Kidney epithelial cell (primary cell): ENCODE measurements at places on chromosomes 2 and 18.

- no peak for DNase-seq
These were observed 38.3 kb downstream of the NXPH2 start for GRCh38 chr2:138741851-138742250.

DNA sequence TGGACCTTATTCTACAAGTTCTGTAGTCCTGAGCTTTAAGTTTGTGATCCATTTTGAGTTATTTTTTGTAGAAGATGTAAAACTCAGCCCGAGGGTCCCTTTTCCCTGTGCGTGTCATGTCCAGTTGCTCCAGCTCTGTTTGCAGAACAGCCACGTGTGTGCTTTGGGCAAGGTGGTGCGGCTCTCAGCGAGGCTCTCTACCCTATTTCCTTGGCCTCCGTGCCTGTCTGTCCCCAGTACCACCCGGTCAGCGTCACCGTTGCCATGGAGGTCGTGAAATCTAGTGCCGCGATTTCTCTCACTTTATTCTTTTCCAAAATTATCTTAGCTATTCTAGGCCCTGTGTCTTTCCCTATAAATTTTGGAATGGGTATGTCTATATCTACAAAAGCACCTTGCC, 141.0 kb upstream of the CTDP1 start:
- no peak for DNase-seq

- no peak for DNase-seq
These were observed 1.6 kb upstream of the LPIN1 start for GRCh38 chr2:11744631-11745394.

DNA sequence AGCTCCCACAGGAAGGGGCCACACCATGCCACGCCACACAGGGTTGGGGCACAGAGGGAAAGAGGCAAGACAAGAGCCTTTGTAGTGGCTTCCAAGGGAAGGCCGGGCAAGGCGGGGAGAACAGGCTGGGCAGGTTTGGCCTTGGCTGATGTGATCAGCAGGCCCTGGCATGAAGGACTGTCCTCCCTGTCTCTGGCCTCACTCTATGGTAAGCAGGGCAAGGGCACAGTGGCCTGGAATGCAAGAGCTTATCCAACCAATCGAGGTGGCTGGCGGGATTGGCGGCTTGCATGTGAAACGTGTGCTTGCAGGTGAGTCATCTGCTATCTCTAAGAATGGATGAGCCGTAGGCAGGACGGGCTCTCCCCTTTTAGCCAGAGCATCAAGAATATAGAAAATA, 6.4 kb upstream of the ATP9B start:
- no peak for DNase-seq

- no peak for DNase-seq
These were observed 54.3 kb upstream of the RBM44 start for GRCh38 chr2:237744270-237744612.

DNA sequence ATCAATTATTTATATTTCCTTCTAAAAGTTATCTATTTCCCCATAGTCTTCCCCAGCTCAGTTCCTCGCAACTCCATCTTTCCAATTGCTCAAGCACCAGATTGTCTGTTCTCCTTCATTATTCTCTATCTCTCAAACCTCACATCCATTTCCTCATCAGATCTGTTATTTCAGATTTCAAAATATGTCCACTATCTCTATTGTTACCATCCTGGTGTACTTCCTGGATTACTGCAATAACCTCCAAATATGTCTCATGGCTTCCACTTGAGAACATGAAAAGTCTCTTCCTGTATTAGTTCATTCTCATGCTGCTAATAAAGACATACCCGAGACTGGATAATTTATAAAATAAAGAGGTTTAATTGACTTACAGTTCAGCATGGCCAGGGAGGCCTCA, 641.7 kb upstream of the ZEB2 start:
- DNase-seq = no peak

- peak; percentile 91 for DNase-seq
These were observed 184.1 kb upstream of the ARL4C start for GRCh38 chr2:234680688-234681619.

DNA sequence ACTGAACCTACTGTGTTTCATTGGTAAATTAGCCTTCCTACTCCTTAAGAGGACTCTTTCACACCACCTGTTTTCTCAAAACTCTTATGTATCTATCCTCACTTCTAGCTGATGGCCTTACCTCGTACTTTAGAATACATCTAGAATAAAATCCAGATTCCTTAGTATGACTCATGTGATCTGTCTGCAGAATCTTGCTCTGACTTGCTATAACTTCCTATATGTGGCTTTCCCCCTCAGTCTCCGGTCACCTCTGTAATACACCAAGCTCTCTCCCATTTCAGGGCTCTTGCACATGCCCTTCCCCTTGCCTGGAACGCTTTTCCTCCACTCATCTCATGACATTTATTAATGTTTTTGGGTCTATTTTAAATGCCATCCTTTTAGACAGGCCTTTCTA, 95.6 kb upstream of the LHCGR start:
- no peak for DNase-seq

DNA sequence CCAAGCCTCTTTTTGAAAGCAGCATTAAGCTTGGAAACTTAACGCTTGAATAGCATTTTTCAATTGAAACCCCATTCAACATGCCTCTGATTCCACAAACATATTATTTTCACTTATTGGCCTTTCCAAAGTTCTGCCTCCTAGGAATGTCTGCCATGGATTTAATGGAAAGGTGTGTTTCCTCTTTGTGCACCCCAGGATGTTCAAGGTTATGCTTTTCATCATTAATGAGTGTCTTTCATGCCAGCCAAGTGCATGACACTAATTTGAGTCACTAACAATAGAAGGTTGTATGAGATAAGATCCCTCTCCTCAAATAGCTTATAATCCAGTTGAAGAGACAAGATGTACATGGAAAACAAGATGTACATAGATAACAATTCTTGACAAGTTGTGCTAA, 84.7 kb downstream of the ALPK2 start:
- DNase-seq = no peak

DNA sequence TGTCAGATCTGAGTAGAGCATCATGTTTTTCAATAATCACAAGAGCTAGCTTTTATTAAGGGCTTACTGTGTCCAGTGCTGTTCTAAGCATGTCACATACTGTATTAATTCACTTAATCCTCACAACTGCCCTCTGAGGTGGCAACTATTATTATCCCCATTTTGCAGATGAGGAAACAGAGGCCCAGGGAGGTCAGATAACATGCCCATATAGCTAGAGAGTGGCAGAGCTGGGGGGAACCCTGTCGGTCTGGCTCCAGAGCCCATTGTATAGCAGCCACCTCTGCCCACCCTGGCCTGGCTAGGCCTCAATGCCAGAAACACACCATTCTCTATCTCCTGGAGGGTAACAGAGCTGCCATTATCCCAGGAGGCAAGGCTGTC, 113.2 kb downstream of the B3GNT2 start:
- no peak for DNase-seq

DNA sequence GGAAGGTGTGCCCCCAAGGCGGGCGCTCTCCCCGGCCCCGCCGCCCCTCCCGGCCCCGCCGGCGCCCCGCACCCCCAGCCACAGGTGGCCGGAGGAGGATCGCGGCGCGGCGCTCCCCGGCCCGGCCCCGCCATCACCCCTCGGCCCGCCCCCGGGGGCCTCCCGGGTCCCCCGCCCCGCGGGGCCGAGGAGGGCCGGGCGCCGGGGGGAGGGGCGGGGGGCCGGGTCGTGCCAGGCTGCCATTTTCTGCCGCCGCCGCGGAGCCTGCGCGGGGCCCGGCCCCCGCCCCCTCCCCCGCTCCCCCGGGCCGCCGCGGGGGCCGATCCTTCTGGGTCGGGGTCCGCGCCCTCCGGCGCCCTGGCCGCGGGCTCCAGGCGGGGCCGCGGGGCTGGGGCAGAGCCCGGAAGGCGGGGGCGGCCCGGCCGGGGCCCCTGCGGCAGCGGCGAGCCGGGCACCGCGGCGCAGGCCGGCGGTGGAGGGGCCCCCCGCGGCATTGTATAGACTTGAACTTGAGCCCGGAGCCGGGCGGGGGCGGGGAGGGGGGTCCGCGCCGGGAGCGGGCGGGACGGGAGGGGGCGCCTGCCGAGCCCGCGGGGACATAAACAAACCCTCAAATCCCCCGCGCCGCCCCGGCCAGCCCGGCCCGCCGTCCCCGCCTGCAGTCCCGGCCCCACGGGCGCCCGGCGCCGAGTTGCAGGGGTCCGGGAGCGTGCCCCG, 556 bp downstream of the DNMT3A start:
- no peak for DNase-seq

- DNase-seq = no peak
These were observed 148.5 kb downstream of the ZFP36L2 start for GRCh38 chr2:43077876-43078275.

GRCh38 chr2:220469201-220469600, 841.8 kb downstream of the SLC4A3 start:
- DNase-seq = no peak

GRCh38 chr2:63189026-63189425, 138.4 kb downstream of the OTX1 start:
- no peak for DNase-seq

- DNase-seq = no peak
These were observed 29.9 kb downstream of the DAPL1 start for GRCh38 chr2:158825021-158825420.

DNA sequence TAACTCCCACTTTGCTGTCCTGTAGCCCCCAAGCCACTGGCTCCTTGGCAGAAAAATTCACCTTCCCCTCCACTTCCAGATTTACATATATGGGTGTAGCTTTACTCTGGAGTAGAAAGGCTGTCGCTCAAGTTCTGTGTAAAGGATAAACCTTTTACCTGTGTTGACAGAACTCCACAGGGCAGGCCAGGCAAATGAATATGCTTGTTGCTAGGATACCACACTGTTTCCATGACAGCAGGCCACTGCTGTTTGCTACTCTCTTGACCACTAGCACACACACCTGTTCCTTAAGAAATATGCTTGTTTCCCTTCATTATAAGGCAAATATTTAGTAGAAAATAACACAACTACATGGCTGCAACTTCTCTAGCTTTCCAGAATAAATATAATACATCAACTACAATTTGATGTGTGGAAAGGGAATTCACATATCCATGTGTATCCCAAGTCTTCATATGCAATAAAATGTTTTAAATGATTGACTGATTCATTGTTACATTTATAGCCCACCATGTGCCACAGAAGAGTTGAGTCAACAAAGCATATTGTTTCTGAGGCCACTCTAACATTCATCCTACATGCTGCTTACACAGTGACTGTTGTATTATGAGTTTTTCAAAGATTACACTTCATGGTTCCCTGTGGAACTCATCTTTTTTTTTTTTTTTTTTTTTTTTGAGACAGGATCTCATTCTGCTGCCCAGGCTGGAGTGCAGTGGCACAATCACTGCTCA, 56.2 kb upstream of the ROCK1 start:
- no peak for DNase-seq

GRCh38 chr2:161631855-161632391, 7.7 kb downstream of the SLC4A10 start:
- no peak for DNase-seq

GRCh38 chr2:15365411-15365810, 195.7 kb downstream of the NBAS start:
- no peak for DNase-seq

DNA sequence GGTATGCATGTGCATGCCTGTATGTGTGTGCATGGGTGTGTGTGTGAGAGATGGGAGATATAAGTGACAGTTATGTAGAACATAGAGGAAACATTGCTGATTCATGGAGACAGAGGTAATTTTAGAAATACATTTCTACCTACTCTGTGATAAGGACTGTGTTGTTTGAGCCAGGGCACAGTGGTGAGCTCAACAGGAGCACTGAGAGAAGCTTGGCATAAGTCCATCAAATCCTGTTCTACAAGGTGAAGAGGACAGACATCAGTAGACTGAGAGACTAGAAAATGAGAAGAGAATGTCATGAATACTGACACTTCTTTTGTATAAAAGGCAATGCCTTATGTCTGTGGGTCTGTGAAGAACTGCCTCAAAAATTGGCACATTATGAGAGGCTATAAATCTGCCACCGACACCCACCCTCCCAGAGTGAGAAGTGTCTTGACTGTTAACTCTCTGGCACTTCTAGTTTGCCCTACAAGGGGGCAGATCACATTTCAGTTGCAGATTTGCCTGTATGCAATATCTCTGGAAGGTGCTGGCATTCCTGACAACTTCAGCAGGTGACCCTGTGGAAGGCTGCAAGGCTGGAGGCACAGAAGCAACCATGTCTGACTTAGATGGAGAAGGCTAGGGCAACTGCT, 962.3 kb upstream of the NRXN1 start:
- DNase-seq = no peak

GRCh38 chr2:187165936-187166610, 282.0 kb downstream of the CALCRL start:
- DNase-seq = no peak

DNA sequence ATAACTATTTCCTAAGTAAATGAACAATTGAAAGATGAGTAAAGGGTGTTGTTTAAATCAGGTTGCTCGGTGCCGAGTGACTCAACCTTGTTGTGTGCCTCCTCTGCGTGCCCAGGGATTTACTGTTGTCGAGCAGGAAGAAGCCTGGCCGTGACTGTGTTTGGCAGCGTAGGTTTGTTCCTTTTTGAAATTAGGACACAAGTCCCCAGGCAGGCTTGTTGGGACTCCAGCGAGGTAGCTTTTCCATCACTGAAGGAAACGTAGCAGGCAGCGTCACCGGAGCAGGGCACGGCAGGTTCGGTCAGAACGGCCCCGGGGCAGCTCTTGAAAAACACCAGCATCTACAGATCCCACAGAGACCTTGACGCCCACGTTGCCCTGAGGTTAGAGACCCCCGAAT, 48.6 kb downstream of the TMEM18 start:
- no peak for DNase-seq

DNA sequence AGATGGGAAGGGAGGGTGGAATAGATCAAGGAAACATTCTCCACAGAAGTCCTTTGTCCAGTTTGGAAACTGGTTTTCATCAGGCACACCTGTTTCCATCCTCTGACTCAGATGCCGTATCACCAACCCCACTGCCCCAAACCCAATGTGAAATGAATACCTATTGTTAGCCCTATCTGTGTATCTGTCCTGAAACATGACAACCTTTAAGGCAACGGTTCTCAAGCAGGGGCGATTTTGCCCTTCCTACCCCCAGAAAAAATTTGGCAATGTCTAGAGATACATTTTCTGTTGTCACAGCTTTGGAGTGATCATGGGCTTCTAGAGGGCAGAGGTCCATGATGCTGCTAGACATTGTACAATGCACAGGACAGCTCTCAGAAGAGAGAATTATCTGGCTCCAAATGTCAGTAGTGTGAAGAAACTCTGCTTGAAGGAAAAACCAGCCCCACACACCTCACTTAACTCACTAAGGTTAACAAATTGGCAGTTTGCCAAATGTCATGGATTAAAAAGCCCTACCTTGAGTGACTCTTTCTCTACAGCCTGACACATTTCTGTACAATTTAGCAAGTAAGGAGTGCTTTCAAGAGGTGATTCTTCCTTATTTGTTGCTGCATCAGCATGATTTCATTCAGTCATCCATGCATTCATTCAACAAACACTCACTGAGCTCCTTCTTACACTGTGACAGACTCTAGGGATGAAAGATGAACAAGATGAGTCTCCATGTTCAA, 3.4 kb downstream of the SCTR start:
- no peak for DNase-seq

GRCh38 chr2:149552226-149552625, 35.3 kb downstream of the MMADHC start:
- DNase-seq = no peak

DNA sequence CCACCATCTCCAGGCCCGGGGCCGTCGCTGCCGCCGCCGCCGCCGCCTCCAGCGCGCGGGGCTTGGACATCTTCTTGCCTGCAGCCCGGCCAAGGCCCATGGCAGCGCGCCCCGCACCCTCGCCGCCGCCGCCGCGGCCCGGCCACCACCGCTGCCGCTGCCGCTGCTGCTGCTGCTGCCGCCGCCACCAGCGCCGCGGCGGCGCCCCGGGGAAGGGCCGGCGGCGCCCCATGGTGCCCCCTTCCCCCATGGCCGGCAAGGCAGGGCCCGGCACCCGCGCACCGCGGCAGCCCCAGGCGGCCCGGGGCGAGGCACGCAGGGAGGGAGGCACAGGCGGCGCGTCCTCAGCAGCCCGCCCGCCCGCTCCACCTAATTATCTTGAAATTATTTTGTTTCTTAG, 3057.4 kb downstream of the RPIA start:
- no peak for DNase-seq
